Stimulated activated CD4-positive, alpha-beta T cell treated with anti-CD3 and anti-CD28 coated beads, Interleukin-1b, Interleukin-23, amount 100 ng/mL, for 48 hours (primary cell): ENCODE measurements at places on chromosomes 6 and 20.

DNA sequence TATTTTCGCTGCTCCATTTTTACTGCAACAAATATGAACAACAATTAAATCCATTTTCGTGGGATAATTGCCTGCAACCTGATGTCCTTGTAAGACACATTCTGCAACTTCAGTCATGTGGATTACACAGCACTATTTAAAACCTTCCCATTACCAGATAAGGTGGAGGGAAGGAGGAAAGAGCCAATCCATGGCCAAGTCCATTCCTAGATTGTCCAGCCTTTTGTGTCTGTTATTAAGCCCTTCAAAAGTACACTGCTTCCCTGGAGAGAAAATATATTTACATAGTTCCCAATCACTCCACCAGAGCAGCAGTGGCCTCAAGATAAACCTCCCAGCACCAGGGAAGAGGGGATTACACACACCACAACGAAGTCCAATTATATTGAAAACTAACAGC is 347.9 kb downstream of the CDH26 start:
- no peak for DNase-seq

GRCh38 chr6:72621291-72622093 is at the start of gene KCNQ5:
Gene KCNQ5 (plus strand): TSS chr6:72622064.
- peak; percentile 22 for DNase-seq

GRCh38 chr6:56214703-56215101 is 32.7 kb downstream of the COL21A1 start:
- DNase-seq = no peak

DNA sequence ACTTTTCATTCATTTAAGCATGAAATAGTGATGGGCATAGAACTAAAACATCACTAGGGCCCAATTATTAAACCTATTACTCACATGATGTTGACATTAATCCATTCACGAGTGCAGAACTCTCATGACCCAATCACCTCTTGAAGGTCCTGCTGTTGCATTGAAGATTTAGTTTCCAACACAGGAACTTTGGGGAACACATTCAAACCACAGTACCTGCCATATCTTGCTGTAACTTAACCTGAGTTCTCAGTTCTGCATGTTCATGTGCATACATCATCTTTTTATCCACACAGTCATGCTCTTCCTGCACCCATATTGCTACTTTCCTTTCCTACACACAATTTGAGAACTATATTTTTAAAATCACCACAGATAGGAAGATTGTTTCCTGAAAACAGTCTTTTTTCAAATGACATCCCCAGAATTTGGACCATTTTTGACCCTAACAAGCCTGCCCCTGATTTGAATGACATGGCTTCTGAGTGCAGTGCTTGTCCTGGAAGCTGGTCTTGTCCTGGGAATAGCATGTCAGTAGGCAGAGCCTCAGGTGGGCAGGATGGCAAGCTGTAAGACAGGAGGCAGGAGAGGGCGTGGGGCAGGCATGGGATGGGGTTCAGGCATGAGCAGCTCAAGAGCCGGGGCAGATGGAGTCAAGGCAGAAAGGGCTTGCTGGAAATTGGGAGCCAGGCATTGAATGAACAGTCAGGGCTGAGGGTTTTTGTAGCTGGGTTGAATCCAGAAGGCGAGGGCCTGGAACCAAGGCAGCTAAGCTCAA is 49.2 kb upstream of the FOXC1 start:
- DNase-seq = no peak

DNA sequence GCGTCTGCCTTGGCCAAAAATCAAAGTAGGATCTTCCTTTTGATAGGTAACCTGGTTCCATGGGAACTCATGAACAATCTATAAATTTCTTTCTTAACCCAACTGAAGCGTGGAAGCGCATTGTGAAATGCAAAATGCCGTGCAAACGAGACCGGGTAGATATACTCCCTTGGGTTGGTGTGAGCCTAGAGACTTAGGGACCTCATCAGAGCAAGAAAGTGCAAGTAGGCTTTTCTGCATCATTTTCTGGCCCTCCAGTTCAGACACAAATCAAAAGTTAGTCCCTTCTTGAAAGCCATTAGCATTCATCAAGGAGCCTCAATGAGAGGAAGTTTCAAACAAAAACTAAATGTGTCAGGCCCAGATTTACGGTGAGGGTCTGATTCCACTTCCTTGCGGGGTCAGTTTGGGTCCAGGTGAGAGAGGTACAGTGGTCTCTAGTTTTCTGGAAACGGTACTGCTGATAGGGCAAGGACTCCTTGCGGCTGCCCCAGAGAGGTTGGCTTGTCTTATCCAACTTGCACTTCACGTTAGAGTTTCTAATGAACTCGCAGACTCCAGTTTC is 5.3 kb upstream of the ZNF184 start:
- no peak for DNase-seq

DNA sequence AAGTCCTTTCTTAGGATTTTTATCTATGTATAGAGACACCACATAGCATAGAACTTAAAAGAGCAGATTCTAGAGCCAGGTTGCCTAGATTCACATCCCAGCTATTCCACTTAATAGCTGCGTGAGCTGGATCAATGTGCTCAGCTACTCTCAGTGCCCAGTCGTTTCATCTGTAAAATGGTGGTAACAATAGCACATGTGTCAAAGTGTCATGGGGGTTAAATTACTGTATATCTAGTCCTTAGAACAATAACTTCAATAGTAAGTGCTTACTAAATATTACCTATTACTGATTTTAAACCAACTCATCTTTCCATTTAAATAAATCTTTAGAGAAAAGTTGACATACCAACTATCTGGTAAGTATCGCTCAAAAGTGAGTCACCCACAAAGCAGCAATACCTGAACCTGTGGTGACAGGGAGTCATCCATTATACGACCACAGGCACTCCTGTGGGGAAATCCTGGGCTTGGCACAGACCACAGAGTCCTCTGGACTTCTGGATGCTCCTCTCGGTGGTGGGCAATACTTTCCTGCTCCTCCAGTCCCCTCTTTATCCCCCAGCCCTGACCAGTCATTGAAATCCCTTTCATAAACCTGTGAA is 154.8 kb downstream of the PDSS2 start:
- DNase-seq = peak; percentile 65

DNA sequence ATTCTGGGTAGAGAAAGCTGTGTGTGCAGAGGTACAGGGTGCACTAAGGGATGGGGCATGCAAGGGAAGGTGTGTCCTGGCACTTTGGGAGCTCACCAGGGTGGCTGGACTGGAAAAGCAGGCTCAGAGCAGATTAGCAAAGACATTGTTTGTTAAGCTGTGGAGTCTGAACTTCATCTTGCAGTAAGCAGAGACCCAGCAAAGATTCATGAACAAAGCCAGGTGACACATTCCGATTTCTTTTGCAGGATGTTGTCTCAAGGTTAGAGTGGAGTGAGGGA is 28.8 kb downstream of the DUSP22 start:
- no peak for DNase-seq

DNA sequence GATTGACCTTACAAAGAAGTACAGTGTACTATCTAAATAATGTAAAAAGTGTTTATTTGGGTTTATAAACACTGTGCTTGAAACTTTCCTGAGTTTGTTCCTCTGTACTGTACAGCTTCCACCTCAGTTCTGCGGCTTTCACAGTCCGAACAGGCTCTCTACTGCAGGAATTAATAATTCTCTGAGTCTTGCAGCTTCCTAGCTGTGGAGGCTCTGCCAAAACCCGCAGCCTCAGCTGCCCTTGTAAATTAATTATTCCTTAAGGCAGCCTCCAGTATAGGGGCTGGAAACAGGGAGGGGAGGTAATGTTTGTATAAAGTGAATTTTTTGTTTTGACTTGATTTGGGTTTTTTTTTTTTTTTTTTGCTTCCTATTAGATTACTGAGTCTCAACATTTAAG is 19.2 kb downstream of the TSPYL4 start:
- DNase-seq = no peak

GRCh38 chr20:50980851-50981713 is 22.5 kb downstream of the MOCS3 start:
- peak; percentile 58 for DNase-seq

DNA sequence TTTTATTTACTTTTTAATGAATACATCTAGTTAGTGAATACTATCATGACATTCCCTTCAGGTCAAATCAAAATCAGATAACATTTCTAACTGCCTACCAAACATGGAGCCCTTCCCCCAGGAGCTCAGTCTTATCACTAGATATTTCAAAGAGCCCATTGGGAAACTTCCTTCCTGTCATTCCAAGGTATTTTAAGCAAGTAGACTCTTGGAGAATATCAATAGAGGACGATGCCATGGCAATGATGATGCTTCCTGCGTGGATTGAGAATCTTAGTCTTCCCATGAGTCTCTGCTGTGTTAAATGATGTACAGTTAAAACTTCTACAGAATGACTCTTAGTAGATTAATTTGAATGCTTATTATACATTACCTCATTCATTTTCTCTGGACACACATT is 384.9 kb downstream of the CENPW start:
- DNase-seq = no peak

- DNase-seq = peak; percentile 33
Observed at GRCh38 chr6:130625825-130626527, 201.2 kb upstream of the SMLR1 start.

DNA sequence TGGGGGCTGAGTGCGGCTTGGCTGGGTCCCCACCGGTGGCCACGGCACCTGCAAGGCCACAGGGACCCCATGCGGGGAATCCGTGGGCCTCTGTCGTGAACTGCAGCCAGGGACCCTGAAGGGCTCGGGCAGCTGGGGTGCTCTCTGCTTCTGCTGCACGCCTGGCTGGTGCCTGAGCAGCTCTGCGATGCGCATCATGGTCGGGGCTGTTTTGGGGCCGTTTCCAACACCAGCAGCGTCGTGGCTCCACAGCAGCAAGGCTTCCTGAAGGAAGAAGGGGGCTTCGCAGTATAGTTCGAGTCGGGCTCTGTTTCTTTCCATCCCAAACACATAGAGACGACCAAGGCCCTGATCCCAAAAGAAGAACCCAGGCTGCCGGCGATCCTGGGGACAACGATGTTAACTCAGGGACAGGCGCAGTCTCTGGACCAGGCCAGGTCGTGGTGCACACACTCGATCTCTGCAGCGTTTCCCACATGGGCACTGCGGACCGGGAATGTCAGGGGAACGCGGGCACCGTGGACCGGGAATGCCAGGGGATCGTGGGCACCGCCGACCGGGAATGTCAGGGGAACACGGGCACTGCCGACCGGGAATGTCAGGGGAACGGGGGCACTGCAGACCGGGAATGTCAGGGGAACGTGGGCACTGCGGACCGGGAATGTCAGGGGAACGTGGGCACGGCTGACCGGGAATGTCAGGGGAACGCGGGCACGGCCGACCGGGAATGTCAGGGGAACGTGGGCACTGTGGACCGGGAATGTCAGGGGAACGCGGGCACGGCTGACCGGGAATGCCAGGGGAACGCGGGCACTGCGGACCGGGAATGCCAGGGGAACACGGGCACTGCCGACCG is 36.8 kb upstream of the BHLHE23 start:
- no peak for DNase-seq

GRCh38 chr20:9215539-9215938 is 146.7 kb downstream of the PLCB4 start:
- no peak for DNase-seq

DNA sequence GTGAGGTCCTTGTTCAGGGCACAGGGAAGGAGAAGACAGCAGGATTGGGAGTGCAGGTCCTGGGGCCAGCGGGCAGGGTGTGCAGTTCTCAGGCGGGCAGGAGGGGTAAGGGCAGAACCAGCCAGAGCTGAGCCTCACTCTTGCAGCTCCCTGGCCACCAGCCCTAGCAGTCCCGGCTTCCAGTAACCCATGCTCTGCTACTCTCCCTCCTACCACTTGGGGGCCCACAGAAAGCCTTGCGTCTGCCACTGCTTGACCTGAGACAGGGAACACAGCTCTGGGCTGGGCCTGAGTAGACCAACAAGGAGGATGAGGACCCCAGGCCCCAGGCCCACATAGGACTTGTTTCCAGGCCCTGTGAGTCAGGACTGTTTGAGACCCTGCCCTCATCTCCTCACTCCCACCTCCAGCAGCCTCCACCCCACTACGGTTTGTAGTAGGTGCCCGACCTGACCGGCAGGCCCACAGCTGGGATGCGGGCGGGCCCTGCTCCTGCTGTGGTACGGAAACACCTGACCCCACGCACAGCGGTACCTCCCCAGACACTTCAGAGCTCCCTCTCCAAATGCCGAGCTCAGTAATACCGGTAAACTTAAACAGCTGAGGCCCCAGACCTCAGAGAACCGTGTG is 39.2 kb downstream of the KCNK5 start:
- no peak for DNase-seq

- no peak for DNase-seq
Observed at GRCh38 chr20:45064812-45065211, 36.1 kb downstream of the KCNS1 start.

GRCh38 chr20:36862857-36863668 is 12.9 kb upstream of the TLDC2 start:
- no peak for DNase-seq

- DNase-seq = no peak
Observed at GRCh38 chr6:14221564-14222279, 104.2 kb downstream of the CD83 start.

- DNase-seq = no peak
Observed at GRCh38 chr20:59223182-59223601, 59.6 kb downstream of the ZNF831 start.

GRCh38 chr20:34892671-34893070 is 16.3 kb downstream of the ACSS2 start:
- no peak for DNase-seq

DNA sequence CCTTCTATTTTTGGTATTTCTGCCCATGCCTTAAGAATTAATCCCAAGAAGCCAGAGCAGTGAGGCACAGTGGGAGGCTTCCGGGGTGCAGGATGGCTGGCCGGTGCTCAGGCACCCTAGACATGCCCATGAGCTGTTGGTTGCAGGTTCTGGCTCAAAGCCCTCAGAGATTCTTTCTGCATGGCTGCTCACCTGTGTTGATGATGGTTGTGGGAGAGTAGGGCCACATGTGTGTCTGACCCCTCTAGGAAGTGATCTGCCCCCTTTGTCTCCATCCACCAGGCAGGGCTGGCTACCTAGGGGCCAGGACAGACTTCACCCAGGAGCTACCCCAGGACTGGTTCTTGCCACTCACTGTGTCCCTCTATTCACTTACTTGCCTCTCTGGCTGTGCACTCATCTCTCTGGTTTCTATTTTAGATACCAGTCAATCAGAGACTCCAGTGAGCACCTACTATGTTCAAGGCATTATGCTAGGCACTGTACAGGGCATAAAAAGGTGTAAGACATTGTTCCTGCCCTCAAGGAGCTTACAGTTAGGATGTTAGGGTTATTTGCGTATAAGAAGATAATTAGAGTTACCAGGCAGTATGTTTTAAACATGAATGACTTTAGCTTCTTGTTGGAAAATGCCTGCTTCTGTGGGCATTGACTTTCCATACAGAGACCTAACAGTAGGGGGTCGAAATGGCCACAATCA is 16.8 kb downstream of the CD83 start:
- DNase-seq = no peak

DNA sequence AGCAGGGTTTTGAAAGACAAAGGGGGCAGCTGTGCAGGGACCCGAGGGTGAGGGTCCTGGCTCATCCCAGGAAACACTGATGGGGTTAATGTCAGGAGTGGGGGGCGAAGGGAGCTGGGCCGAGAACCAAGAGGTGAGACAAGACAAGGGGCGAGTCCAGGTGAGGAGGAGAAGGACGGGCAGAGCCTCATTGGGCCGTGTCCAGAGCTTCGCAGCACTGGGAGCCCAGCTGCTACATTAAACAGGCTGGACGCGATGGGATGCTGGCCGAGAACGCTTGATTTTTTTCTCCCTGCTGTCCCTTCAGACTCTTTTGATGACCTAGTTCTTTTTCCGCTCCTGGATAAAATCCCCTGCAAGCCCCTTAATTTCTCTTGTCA is 172.8 kb upstream of the SNX9 start:
- no peak for DNase-seq
